Neural crest cell (in vitro differentiated cells): ENCODE measurements at places on chromosomes 4 and X. TPM values are rescaled to one million over a fixed set of nuclear protein-coding genes. Genes with fewer than 3 reads are reported as not detected.

Gene EGF
- 0.84 and 1.2 TPM in 2 replicates for total RNA-seq

Gene RBMXL3
- not detected in 2 replicates for total RNA-seq

Gene TET2
- total RNA-seq = 23.3 and 25.3 TPM in 2 replicates

Gene STK26
- 65.0 and 66.1 TPM in 2 replicates for total RNA-seq

- DNase-seq = no peak
Observed at GRCh38 chr4:56129431-56129861, 180.7 kb downstream of the CEP135 start.

- no peak for DNase-seq
Observed at GRCh38 chrX:9829308-9830267, 43.4 kb downstream of the SHROOM2 start.

- DNase-seq = no peak
Observed at GRCh38 chr4:102230194-102230593, 115.1 kb downstream of the SLC39A8 start.

DNA sequence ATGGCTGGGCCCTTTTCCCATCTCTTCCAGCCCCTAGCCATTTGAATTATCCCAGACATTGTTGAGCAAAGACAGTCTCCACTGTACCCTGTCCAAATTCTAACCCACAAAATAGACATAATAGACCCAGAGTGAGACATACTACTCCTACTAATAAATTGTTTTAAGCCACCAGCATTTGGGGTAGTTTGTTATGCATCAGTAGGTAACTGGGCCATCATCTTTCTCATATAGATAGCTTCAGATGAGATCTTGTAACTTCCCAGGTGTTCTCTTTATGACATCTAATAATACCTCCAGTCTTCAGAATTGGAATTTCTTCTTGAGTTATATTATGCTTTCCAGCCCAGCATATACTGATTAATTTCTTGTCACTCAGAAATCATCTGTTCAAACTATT is 117.2 kb upstream of the OTUD4 start:
- no peak for DNase-seq
